GM12878 (cell line): ENCODE measurements at places on chromosomes 13 and 19. TPM values are rescaled to one million over a fixed set of nuclear protein-coding genes. Genes with fewer than 3 reads are reported as not detected.

- no peak for DNase-seq
Measured at GRCh38 chr19:21934593-21934992, 76.2 kb downstream of the ZNF208 start.

DNA sequence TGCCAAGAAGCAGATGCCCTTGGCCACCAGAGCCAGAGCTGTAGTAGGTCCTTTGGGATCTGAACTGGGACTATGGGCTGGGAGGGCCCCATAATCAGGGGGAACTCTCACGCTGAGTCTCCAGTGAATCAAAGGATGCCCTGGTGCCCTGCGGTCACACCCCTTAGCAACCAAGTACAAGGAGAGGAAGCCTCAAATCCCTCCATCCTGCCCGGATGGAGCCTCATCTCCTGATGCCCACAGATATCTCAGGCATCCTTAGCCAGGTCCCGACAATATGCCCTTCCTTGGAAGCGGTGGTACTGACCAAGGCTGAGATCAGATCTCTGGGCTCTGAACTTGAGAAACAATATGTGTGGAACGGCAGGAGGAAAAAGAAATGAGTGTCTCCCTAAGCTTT, 1.7 kb downstream of the PLEKHA4 start:
- DNase-seq = no peak

GRCh38 chr13:107192289-107192688, 624.4 kb upstream of the ARGLU1 start:
- no peak for DNase-seq

DNA sequence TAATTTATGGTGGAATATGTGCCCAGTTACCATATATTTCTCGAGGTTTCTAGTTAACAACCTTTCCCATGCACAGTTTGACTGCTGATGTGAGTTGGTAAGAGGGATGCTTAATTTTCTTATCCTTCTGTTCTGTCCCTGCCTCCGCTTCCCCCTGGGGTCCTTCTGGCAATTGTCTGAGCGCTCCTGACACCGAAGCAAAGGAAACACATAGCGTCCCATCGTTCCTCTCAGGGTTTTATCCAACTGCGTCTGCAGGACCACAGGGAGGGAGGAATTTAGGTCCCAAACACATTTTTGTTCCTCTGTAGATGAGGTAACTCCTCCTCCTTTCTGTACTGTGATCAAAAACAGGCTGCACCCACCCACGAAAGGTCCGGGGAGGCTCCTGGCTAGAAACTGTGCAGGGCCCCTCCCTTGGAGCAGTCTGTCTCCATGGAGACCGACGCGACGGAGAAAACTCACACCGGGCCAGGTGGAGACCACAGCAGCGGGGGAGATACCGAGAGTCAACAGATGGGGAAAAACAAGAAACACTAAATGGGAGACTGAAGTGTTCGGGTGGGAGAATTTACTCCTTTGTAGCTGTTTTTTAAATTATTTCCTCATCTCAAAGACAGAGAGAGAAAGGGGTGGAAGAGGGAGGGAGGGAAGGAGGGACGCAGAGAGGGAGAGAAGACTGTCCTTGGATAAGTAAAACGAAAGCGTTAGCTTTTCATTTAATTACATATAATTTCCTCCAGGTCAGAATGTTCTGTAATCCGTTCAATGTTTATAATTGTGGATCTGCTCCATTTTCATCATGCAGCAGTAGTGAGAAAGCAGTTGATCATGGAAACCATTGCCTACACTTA, 191.8 kb upstream of the NBEA start:
- no peak for DNase-seq

GRCh38 chr19:16452325-16452724, 19.4 kb downstream of the EPS15L1 start:
- DNase-seq = no peak

DNA sequence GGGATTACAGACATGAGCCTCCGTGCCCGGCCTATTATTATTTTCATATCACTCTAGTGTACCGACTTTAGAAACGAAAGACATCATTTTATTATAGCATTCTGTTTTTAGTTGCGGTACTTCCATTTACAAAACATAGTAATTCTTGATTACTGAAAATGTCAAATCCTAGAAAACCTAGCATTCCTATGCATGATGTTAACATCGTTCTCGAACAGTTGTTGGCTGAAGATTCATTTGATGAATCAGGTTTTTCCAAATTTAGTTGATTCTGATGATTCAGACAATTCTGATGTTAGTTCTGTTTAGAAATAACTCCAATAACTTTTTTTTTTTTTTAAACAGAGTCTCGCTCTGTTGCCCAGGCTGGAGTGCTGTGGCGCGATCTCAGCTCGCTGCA, 11.5 kb upstream of the MTRF1 start:
- no peak for DNase-seq

DNA sequence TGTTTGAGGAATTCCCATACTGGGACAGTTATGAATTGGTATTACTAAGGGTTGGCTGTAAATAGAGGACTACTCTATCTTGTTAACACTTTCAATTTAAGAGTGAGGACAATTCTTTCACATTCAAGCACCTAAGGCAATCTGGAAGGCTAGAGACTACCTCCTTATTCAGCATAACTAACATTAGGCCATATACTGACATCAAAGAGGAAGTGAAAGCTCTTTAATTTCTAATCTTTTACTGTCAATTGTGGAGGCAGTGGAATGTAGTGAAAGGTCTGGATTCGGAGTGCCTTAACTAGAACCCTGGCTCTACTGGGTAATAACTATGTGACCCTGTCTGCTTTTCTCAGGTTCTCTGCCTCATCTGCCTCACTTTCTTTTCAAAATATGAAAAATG, 134.0 kb downstream of the UFM1 start:
- DNase-seq = no peak

DNA sequence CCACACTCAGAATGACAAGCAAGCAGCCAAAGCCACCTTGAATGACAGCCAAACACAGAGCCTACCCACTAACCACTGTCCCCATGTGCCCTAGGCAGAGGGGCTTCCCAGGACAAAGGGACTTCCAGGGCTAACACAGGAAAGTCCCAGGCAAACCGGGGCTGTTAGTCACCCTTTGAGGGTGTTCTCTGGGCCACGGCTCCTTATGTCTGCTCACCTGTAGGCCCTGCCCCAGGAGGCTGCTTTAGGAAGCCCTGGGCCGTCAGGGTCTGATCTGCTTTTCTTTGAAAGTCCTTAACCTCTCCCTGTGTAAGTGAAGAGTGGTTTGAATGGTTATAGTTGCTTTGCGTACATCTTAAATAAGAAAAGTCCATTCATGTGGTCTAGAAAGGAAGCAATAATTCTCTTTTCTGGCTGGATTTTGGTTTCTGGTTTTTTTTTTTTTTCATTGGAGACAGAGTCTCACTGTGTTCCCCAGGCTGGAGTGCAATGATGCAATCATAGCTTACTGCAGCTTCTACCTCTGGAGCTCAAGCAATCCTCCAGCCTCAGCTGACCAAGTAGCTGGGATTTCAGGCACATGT, 161.4 kb downstream of the EFNB2 start:
- peak; percentile 69 for DNase-seq

- no peak for DNase-seq
Measured at GRCh38 chr13:21676611-21677021, 5.7 kb downstream of the FGF9 start.

- no peak for DNase-seq
Measured at GRCh38 chr13:73842626-73843025, 291.6 kb downstream of the KLF12 start.

GRCh38 chr19:11378319-11379189, 4.1 kb downstream of the SWSAP1 start:
- DNase-seq = no peak

DNA sequence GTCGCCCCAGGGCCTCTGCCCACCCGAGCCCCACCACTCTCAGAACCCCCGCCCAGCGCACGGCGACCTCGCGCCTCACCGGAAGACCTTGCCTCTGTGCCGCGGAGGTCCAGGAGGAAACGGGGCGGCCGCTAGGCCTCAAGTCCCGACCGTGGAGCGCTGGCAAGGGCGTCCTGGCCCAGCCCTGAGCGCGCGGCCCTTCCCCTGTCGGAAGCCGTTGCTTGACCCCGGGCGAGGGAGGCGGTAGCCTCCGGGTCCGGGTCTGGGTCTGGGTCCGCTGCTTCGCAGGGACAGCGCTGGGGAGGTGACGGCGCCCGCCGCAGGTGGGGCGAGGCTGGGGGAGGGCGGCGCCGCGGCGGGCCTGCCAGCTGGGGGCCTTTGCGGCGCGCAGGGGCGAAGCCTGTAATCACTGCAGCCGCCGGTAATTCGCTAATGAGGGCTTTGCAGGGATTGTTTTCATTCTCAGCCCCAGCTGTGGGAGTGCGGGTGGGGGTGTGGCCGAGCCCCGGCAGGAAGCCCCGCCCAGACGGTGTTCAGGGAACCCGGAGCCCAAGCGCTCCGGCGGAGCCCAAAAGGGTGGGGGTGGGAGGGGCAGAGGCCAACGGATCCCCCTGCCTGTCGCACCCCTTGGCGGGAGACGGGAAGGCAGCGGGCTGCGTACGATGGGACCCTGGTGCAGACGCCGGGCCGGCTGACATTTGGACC, 8.6 kb downstream of the C19orf25 start:
- DNase-seq = no peak

- DNase-seq = peak; percentile 35
Measured at GRCh38 chr19:19068659-19069654, 5.2 kb downstream of the SLC25A42 start.

DNA sequence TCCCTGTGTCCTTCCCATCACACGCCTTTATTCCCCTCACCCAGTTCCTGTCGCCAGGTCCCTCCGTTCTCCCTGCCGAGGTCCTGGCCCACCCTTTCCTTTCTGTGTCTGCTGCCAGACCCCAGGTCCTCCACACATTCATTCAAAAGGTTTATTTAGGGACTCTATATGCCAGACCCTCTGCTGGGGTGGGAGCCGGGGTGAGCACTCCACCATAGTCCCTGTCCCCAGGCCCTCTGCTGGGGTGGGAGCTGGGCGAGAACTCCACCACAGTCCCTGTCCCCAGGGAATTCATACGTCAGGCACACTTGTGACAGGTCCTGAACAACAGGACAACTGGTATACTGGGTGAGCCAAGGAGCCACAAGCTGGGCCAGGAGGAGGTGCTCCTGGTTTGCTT, 34.4 kb upstream of the TUBGCP3 start:
- DNase-seq = no peak

- DNase-seq = no peak
Measured at GRCh38 chr13:77065461-77066147, 38.6 kb upstream of the FBXL3 start.

GRCh38 chr13:27374650-27375049, 49.8 kb upstream of the GTF3A start:
- DNase-seq = no peak

DNA sequence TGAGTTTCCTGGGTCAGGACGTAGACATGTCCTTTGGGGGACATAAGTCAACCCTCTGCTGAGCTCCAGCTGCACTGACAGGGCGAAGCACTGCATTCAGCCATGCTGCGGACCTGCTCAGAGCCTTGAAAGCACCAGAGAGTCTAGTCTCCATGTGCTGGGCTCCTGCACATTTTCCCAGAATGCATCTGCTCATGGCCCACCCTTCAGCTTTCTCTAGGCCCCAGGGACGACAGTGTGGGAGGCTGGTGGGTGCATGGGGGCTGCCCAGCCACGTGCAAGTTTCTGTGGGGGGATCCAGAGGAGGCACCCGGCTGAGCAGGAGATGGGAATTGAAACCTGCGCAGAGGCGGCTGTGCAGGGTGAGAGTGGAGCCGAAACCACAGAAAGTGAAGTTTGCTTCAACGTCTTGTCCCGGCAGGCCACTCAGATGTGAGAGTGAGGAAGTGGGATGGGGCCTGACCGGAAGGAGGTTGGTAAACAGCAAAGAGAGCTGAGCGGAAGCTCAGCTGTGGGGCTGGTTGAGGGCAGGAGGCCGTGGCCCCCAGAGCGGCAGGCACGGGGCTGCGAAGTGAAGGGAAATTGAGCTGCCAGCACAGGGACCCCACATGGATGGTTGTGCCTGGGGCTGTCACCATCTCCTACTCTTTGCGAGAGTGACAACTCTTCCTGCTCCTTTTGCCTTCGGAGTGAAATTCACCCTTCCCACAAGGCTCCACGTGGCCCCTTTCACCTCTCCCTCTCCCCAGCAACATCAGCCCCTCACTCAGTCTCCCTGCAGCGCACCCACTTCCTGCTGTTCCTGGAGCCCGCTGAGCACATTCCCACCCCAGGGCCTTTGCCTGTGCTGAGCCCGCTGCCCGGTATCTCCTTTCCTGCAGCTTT, 11.8 kb downstream of the PGLS start:
- DNase-seq = peak; percentile 92

GRCh38 chr19:28358633-28359032, 854.3 kb downstream of the UQCRFS1 start:
- DNase-seq = no peak

DNA sequence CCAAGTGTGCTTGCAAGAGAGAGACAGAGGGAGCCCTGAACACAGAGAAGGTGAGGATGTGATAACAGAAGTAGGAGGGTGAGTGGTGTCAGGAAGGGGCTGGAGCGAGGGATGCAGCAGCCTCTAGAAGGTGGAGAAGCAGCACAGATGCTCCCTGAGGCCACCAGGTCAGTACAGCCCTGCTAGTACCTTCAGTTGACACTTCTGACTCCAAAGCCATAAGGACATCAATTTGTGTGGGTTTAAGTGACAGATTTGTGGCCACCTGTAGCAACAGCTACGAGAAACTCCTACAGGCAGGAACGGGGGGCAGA, 6.9 kb downstream of the ERICH4 start:
- no peak for DNase-seq

DNA sequence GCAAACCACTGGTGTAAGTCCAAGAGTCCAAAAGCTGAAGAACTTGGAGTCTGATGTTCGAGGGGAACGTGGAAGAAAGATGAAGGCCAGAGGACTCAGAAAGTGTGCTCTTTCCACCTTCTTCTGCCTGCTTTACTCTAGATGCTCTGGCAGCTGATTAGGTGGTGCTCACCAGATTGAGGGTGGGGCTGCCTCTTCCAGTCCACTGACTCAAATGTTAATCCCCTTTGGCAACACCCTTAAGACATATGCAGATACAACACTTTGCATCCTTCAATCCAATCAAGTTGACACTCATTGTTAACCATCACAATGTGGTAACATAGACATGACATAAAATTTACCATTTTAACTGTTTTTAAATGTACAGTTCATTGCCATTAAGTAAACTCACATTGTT, 249.5 kb downstream of the COG6 start:
- DNase-seq = no peak

- no peak for DNase-seq
Measured at GRCh38 chr13:76503766-76504165, 382.4 kb downstream of the KCTD12 start.

- DNase-seq = no peak
Measured at GRCh38 chr13:42393573-42394360, 121.8 kb downstream of the AKAP11 start.

The DNM2 gene
- 90.2 and 100 TPM in 2 replicates for polyA plus RNA-seq

The ZSCAN5A gene
- polyA plus RNA-seq = 9.5 and 11.8 TPM in 2 replicates

The PNMA8A gene
- 0.11 and 0.15 TPM in 2 replicates for polyA plus RNA-seq

The PROZ gene
- polyA plus RNA-seq = 0.24 TPM in 1 of 2 replicates, not detected in the other

The ATP8B3 gene
- polyA plus RNA-seq = 0.54 and 0.61 TPM in 2 replicates

The TNFSF13B gene
- 15.5 and 23.7 TPM in 2 replicates for polyA plus RNA-seq

The SIGLEC8 gene
- not detected in 2 replicates for polyA plus RNA-seq

The RYR1 gene
- polyA plus RNA-seq = 0.01 and 0.04 TPM in 2 replicates

The TGFB1 gene
- 6.7 and 7.1 TPM in 2 replicates for polyA plus RNA-seq

The LILRA2 gene
- 0.43 and 0.44 TPM in 2 replicates for polyA plus RNA-seq

The APOC4 gene
- not detected in 2 replicates for polyA plus RNA-seq

The LONP1 gene
- 81.7 and 86.5 TPM in 2 replicates for polyA plus RNA-seq

The ICAM3 gene
- polyA plus RNA-seq = 75.6 and 76.5 TPM in 2 replicates

The FAM98C gene
- polyA plus RNA-seq = 16.6 and 17.2 TPM in 2 replicates

The GRAMD1A gene
- 34.4 and 37.9 TPM in 2 replicates for polyA plus RNA-seq
